ENCODE measurements at places on chromosomes 2 and 18.

DNA sequence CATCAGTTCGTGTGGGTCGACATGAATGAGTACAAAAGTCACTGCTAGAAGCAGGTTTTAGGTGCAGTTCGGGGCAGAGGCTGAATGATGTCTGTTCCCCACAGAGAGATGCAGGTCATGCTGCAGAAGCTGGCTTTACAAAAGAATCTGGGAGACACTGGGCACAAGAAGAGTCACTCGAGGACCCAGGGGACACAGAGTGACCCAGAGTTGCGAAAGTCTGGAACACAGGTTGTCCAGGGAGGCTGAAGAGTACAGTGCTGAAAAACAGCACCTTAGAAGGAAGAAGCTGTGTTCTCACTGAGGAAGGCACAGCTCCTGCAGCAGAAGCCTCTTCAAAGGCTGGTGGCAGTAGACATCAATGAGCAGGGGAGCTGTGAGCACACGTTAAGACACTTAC lies 14.8 kb downstream of the CACNB4 start:
- no peak for DNase-seq

GRCh38 chr2:128446874-128447537 lies 128.3 kb upstream of the HS6ST1 start:
- no peak for DNase-seq

- DNase-seq, result no peak
Observed at GRCh38 chr2:29374823-29375222, 259.6 kb downstream of the CLIP4 start.

DNA sequence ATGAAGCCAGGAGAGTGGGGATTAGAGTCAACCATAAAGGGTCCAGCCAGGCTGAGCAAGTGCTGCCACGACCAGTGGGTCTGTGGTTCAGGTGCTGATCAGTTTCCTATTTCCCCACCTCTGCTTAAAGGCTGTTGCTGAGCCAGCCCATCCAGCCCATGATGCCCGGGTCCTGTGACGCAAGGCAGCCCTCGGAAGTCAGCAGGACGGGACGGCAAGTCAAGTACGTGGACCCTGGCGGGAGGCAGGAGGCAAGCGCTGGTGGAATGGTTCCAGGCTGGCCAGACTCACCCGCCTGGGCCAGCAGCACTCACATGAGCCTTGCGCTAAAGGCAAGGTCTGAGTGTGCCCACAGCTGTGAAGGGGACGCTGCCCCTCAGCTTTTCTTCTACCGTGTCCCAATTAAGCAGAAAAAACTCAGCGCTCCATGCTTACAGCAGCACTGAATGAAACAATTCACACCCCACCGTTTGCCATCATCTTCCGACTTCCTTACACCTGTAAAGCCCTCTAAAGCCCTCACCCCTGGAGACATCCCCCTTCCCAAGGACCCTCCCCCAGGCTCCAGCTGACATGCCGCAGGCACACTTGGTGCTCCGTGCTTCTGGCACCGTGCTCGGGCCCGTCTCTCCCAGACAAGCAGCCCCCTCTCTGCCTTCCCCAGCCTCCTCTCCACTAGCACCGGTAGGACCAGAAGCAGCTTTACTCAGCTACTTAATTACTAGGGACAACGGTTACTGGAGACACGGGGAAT lies 11.3 kb upstream of the RPL31 start:
- DNase-seq, result no peak

DNA sequence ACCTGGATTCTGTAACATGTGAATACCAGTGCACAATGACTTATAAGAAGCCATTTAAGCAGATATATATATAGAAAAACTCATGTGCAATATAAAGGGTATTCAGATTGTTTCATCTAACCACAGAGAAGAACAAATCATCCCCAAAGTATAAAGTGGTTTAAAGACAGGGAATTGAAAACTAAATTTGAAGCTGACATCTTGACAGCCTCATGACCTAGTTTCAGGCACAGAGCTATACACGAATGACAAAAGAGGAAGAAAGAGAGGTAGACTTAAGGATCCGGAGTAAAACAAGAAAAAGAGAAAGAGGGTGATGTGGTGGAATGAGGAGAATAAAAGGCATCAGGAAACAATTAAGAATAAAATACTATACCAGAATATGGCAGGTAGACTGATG lies 194.5 kb downstream of the EPHA4 start:
- no peak for DNase-seq

DNA sequence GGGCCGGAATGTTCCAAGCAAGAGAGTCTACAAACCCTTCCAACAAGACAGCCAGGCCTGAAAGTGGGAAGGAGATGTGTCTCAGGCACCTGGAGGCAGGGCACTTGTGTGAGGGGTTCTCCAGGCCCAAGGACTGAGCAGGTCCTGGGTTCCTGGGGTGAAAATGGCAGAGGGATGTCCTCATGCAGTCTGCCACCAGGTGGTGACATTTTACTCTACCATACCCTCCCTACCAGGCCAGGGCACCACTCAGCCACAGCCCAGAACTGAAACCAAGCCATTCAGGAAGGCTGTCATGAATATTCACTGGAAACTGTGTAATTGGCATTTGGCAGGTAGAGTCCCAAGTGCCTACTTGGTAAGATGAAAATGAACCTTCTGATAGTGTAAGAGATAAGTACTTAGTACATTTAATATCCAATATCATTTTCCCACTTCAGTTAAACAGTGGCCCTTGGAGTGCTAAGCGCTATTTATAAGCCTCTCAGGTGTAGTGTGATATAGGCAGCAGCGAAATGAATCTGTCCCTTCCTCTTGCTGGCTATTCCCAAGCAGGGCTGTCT lies 185.1 kb downstream of the MYO5B start:
- DNase-seq, result peak; percentile 16

DNA sequence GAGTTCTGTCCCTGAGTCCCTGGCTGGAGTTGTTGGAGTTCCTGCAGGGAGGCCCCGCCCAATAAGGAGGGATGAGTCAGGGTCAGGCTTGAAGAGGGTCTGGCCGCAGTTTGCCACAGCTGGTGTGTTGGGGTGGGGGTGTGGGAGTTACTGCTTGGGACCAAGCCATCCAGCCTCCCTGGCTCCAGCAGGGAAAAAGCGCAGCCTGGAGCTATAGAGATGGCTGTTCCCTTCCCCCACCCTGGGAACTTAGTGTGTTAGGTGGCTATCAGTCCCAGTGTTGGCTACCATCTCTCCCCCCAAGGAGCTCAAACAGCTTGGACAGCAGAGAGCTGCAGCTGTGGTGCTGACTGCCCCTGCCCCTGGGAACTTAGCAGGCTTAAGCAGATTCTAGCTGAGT lies 13.2 kb upstream of the TANK start:
- no peak for DNase-seq

- DNase-seq, result no peak
Observed at GRCh38 chr18:26468931-26469340, 79.4 kb downstream of the KCTD1 start.
